ENCODE measurements at places on chromosomes 2 and 18.

DNA sequence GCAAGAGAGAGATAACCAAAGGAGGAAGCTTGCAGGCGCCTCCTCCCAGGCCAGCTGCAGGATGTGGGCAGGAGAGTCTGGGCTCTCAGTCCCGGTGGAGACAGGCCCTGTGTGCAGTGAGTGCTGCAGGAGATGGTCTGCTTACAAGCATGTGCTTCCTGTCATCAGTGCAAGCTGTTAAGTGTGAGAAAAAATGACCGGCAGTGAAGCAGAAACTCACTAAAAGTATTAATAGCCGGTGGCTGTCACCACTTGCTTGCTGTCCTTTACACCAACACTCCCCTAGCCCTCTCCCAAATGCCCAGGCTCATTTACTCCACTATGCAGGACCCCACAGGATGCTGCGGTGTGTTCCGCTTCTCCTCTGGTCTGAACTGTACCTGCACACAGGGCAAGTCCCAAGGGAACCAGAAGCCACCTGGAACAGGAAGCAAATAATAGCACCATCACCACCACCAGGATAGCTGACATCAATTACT is 435.6 kb upstream of the HS6ST1 start:
- no peak for DNase-seq

- DNase-seq = no peak
Observed at GRCh38 chr2:157931542-157931941, 55.4 kb upstream of the ACVR1 start.

- peak; percentile 13 for DNase-seq
Observed at GRCh38 chr2:86807468-86808275, 17.0 kb upstream of the CD8A start.

DNA sequence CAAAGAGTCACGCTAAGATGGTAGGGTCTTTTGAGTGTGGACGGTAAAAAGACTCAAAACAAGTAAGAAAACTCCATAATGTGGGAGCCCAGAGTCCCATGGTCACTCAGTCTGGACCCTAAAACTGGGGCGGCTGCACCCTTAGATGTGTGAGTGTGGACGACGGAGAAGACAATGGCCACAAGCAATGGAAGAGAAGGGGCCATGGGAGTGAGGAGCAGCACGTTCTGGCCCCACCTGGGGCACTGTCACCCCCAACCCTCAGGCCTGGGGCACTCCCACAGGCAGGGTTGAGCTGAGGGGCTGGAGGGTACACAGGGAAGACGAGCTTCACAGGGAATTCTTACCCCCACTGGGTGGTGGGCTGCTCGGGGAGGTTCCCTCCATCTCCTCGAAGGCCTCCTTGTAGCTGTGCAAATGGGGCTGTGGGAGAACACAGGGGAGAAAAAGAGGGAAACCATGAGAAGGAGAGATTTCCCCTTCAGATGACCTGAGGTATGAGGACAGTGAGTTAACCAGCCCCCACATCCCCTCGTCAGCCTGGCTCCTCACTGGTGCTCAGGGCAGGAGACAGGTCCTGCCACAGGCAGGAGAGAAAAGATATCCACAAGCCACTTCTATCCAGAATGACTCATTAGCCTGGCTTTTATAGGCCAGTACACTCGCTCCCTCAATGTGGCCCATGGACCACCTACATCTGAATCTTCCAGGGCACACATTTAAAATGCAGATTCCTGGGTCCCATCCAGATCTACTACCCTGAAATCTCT is 167.9 kb downstream of the TNS1 start:
- DNase-seq = no peak

GRCh38 chr18:78994977-78995582 is 15.5 kb downstream of the SALL3 start:
- DNase-seq = no peak

- peak; percentile 41 for DNase-seq
Observed at GRCh38 chr18:3321133-3321812, 59.3 kb downstream of the MYL12B start.

GRCh38 chr2:214593727-214594126 is 182.9 kb downstream of the VWC2L start:
- DNase-seq = no peak

DNA sequence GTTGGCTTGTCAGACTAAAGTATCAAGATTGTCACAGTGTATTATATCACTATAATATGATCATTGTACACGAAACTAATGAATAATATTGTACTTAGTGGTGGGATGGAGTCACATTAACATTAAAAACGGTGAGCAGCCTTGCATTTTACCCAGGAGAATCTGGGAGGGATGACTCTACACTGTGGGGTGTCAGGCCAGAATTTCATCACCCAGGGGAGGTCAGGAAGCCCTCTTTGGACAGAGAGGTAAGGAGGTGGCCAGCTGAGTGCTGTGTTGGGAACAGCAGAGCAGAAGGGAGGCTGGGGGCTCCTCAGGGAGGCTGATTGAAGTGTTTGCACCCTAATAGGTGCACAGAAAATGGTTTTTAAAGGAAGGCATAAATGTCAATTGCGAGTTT is 33.0 kb downstream of the CDCA7 start:
- DNase-seq = no peak

DNA sequence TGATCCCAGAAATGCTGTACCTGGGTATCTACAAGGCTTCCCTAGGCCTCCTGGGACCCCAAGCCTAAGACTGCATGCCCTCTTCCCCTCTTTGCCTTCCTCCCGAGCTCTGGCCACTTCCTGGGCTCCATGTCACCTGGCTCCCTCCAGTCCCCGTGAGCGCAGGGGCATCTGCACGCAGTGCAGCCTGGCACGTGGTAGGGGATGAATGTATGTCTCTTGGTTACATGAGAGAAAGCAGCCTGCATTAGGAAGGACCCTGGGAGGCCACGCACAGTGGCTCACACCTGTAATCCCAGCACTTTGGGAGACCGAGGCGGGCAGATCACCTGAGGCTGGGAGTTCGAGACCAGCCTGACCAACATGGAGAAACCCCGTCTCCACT is 15.8 kb downstream of the PASK start:
- DNase-seq = no peak

DNA sequence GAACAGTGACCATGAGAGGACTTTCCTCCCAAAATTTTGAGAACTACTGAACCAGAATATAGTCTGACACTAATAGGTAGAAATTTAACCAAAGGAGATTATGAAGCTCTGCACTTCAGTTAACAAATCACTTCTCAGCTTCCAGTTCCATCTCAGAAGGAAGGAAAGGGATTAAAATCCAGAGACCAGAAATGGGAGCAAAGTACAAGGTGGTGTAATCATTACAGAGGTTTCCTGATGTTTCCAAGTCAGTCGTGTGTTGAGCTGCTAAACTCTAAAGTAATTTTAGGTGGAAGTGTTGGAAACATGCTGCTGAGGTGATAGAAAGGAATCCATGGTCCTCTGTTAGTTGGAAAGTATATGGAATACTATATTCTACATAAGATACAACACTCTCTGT is 10.8 kb downstream of the TYMS start:
- no peak for DNase-seq

GRCh38 chr2:213086571-213086970 is 64.8 kb downstream of the IKZF2 start:
- DNase-seq = no peak

GRCh38 chr18:76429262-76430126 is 65.5 kb downstream of the ZNF516 start:
- no peak for DNase-seq

Measured in inflammatory macrophage treated with lipopolysaccharide for 4 hours (primary cell).